NCI-H1417 (cell line): ENCODE measurements at places on chromosomes 12 and 14.
A peak's percentile ranks its signal among the peaks of the same experiment; 100 is the strongest.

DNA sequence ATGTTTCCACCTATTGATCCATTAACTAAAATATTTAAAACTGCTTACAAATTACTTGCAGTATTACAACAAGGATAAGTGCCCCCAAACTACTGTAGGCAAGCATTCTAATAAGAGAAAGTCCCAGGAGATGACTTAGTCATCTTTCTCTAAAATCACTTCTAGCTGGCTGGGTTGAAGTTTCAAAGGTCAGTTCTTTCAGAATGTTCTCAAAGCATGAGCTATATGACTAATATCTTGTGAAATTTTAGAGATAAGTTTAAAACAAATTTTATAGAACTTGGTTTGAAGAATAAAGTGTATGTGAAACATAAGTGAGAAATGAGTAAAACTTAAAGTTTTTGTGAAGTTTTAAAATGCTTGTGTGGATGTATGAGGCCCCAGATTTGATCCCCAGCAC is 24.3 kb upstream of the OR6J1 start:
- DNase-seq = no peak

GRCh38 chr12:24600996-24601395 is 347.9 kb downstream of the BCAT1 start:
- DNase-seq = no peak

- DNase-seq = no peak
Observed at GRCh38 chr14:63912286-63912685, 59.5 kb downstream of the SYNE2 start.

GRCh38 chr12:89346741-89347324 is 5.5 kb downstream of the DUSP6 start:
- DNase-seq = no peak

GRCh38 chr12:2291182-2291832 is 238.5 kb downstream of the CACNA1C start:
- DNase-seq = peak; percentile 37

GRCh38 chr14:71742485-71742884 is 189.7 kb upstream of the RGS6 start:
- no peak for DNase-seq

DNA sequence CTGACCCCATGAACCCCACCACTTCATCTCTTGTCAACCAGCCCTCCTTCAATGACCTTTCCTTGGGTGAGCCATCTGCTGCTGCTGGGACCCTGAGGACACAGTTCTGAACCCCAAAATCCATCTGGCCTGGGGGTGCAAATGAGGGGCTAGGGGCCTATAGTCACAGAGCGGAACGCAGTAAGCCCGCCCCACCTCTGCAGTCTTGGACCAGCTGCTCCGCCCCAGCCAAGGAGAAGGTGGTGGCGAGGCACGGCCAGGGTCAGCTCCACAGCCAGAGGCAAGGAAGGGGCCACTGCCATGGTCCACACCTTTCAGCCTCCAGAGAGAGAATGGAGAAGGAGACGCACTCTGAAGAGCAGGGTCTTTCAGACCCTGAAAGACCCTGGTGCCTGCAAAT is 5.1 kb downstream of the TMEM179 start:
- no peak for DNase-seq

DNA sequence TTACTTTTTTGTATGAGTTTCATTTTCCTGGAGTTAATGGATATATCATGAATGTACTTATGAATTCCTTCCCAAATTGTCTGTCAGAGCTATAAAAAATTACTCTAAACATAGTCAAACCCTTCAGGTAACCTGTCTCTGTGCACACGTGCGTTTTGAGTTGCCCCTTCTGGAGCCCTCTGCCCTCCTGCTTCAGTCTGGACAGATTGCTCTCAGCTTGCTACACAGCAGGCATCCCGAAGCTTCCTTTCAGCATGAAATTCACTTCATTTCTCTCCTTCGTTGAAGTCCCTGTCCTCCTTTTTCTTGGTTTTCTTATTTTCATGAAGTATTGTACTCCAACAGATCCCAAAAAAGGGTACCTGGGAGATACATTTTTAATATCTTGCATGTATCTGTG is 47.3 kb downstream of the FNTB start:
- no peak for DNase-seq

GRCh38 chr12:42789808-42790760 is 200.5 kb upstream of the PRICKLE1 start:
- no peak for DNase-seq

- no peak for DNase-seq
Observed at GRCh38 chr12:129186952-129187351, 333.7 kb downstream of the GLT1D1 start.
